CD8-positive, alpha-beta memory T cell (primary cell): ENCODE measurements at places on chromosomes 11 and 22. TPM values are rescaled to one million over a fixed set of nuclear protein-coding genes. Genes with fewer than 3 reads are reported as not detected.
A peak's percentile ranks its signal among the peaks of the same experiment; 100 is the strongest.

DNA sequence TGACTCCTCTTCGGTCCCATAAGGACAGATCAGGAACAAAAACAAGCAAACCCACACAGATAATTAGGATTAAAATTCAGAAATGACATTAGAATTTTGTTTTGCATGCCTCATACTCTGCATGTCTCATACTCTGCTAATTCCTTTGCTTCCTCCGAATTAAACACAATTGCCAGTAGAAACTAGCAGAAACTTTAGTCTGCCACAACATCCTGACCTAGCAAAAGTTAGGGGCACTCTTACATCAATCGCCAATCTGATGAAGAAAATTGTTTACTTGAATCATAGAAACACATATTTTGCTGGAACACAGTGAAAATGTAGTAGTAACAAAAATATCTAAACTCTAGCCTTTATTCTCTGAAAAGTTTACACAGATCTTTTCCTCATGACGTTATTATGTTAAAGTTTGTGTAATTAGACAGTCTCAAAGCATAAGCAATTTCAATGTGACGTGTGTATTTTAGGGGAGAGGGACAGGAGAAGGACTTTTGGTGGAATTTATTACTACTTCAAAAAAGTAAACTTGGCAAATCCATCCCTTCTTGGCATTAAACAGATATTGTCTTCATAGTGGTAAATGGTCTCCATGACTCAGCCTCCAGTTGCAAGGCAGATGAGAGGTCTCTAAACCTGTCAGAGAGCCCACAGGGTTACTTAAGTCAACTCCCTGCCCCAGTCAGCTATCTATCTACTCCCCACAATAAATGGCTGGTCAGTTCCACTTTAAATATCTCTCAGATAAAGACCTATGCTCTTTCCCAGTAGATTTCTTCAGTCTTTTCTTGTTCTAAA is 249.8 kb upstream of the UBASH3B start:
- DNase-seq: no peak

DNA sequence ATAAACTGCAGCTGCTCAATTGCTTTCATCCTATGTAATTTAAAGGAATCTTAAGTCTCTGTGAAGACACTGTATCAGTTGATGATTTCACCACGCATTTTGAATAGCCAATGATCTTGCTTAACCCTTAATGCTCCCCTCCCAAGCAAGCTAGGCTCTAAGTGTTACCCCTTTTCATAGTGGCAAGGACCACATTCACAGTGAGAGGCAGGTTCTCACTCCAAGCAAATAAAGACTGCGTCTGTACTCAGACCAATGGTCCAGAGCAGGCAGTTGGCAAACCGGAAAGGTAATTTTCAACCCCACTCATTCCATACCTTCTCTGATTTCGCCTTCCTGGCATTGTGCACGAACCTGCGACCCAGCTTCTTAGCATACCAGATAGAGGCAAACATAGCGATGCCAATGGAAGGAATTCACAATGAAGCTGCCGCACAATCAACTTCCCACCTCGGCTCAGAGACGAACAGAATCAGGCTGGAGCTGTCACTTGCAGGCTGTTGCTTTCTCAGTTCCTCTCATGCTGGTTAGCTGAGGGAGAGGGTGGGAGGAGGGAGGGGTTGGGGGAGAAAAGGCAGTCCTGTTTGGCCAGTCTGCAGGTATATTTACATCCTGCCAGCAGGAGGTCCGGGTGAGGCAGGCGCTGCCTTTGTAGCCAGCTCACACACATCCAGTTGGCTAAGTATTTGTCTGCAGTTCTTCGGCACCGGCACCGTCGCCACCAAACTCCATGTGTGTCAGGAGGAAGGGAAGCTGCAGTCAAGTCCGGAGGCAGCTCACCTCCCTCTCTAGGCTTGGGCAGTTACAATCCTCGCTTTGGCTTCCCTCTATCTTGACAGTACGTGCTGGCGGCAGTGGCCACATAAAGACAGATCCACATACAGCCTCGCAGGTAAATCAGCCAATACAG is 1151.2 kb upstream of the CCDC90B start:
- no peak for DNase-seq

- no peak for DNase-seq
Observed at GRCh38 chr11:108606495-108607160, 13.1 kb upstream of the EXPH5 start.

- no peak for DNase-seq
Observed at GRCh38 chr22:44063462-44064371, 39.6 kb downstream of the PARVB start.

DNA sequence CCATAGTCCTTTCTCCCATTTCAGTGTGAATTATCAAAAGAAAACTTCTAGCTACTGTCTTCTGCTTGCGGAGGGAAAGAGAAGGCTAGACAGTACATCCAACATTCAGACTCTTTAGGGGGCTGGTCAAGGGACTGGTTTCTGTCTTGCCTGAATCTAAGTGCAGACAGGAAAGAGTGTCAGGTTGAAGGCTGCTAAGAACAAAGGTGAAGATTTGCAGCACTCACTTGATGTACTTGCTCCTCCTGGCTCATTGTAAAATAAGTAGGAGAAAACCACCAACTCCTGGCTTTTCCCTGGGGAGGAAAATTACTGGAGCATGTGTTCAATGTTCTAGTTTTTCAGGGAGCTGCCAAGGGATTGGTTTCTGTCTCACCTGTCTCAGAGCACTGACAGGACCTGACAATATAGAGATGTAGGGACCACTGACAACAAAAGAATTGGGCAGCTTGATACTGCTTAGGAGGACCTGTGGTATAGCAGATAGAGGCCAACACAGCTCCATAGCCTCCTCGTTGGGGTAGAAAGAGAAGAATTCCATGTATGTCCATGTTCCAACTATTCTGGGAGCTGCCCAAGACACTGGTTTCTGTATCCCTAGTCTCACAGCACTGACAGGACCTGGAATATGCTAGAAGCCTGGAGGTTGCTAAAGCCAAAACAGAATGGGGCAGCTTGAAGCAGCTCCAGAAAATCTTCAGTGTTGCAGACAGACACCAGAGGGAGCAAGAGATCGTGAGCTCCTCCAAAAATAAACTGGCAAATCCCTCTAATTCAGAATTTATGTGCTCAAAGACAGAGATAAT is 39.7 kb upstream of the MMP12 start:
- no peak for DNase-seq

DNA sequence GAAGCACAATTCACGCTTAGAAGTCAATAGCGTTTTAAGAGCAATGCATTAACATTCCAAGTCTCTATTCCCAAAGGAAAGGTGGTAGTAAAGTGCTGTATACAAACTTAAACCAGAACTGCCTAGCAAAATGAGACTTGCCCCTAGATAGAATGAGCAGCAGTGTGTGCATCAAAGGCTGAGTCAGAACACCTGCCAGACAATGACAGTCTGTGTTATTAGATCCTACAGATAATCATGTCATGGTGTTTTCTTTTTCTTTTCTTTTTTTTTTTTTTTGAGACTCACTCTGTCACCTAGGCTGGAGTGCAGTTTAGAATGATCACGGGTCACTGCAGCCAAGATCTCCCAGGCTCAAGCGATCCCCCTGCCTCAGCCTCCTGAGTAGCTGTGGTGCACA is 1.6 kb downstream of the RTCB start:
- no peak for DNase-seq

DNA sequence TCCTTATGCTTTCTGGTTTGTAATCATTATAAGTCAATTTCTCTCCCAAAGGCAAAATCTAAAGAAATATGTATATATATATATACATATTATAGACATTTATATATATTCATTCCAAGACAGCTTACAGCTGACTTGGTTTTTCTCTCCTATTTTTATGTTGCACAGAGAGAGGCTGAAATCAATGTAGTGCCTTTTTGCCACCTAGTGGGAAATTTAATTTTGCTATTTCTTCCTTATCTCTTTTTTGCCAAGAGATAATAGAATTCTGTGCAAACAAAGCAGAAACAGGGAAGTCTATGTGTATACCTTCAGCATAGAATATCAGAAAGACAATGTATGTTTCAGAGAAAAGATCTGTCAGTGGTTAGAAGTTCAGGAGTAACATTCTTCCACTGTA is 186.0 kb upstream of the ANO5 start:
- DNase-seq: no peak

DNA sequence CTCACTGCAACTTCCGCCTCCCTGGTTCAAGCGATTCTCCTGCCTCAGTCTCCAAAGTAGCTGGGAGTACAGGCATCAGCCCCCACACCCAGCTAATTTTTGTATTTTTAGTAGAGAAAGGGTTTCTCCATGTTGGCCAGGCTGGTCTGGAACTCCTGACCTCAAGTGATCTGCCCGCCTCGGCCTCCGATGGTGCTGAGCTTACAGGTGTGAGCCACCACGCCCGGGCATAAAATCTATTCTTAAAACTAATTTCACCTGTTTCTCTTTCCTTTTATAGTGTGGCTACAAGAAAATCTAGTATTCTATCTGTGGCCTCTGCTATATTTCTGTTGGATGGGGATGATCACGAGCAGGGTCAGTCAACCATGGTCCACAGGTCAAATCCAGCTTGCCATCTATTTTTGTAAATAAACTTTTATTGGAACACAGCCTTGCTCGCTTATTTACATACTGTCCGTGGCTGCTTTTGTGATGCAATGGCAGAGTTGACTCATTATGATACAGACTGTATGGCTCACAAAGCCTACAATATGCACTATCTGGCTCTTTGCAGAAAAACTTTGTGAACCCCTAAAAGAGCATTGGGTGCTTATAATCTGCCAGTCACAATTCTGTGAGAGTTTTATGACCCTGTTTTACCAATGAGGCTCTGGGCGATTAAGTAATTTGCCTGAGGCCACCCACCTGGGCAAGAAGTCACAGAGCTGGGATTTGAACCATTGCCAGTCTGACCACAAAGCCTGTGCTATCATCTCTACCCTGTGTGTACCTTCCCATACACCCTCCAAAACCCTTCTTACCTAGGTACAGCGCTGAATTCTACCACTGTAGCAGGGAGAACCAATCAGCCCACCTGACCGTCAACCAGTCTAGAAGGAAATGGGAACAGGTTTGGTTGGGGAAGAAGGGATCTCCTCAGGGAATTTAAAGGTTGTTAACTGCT is 28.3 kb downstream of the SLC1A2 start:
- no peak for DNase-seq

- no peak for DNase-seq
Observed at GRCh38 chr11:12768726-12769673, 94.8 kb downstream of the TEAD1 start.

- DNase-seq: no peak
Observed at GRCh38 chr22:50524676-50525103, 708 bp downstream of the SCO2 start.

- DNase-seq: no peak
Observed at GRCh38 chr11:76634886-76635285, 35.7 kb downstream of the LRRC32 start.

GRCh38 chr11:11038352-11038751 is 180.5 kb upstream of the ZBED5 start:
- no peak for DNase-seq

GRCh38 chr11:108895579-108896480 is 231.0 kb downstream of the DDX10 start:
- DNase-seq: no peak

GRCh38 chr11:85483861-85484260 is 143.3 kb downstream of the DLG2 start:
- no peak for DNase-seq

DNA sequence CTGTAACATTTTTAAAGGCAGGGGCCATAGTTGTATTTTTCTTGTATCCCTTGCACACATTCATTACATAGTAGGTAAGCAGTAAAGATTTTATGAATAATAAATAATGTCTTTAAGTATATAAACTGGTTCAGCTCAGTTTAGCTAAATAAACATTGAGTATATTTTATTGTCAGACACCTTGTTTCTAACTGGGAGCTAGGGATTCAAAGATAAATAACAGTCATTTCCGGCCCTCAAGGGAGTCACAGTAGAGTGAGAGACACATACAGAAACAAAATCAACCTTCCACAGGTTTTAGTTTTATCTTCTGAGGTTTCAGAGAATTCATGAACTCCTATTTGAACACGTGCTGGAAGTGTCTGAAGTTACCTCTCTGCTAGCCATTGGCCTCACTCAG is 760.2 kb downstream of the DLG2 start:
- DNase-seq: no peak

- peak; percentile 72 for DNase-seq
Observed at GRCh38 chr11:122853971-122854446, 15.7 kb downstream of the CRTAM start.

DNA sequence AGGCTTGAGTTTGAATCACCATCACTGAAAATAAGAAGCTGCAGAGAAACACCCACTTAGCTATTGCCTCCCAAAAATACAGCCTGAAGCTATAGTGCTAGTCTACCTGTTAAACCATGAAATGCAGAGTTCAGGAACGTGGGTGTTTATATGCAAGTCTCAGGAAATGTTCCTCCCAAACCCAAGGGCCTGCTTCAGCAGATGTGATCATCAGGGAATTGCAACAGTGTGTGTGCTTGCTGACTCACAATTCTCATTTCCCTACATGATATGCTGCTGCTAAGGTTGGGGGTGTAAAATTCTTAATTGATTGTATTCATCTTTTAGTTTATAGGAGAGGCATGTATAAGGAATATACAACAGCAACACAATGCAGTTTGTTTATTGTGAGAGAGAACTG is 49.6 kb downstream of the NUP98 start:
- DNase-seq: no peak

DNA sequence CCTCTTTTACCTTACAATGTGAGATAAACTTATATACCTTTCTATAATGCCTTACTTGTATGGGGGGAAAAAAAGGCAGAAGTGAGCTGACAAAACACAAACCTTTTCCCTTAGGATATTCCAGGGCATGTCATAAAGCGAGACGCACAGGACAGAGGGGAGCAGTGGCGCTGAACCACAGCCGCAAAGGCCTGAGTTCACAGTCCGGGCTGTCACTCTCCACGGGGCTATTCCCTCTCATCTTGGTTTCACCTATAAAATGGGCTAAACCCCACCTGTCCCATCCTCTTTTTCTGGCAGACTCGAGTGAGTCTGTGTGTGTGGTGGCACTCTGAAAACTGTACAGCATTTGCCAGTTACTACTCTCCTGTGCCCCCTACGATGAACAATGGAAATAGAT is 14.4 kb upstream of the FXYD2 start:
- DNase-seq: no peak

GRCh38 chr22:32202539-32203180 is 2.2 kb downstream of the RFPL2 start:
- no peak for DNase-seq

- DNase-seq: no peak
Observed at GRCh38 chr22:46062971-46063631, 86.1 kb upstream of the WNT7B start.

Gene PLAAT2
- not detected for polyA plus RNA-seq

Gene WT1
- not detected for polyA plus RNA-seq

Gene PRG2
- not detected for polyA plus RNA-seq

Gene STX3
- 6.8 TPM for polyA plus RNA-seq

Gene GPR137
- polyA plus RNA-seq: 9.1 TPM

Gene GVQW3
- 1.0 TPM for polyA plus RNA-seq

Gene ZFTA
- polyA plus RNA-seq: 0.37 TPM

Gene DEUP1
- not detected for polyA plus RNA-seq

Gene SPINDOC
- polyA plus RNA-seq: 1.4 TPM

Gene SSTR3
- 0.59 TPM for polyA plus RNA-seq

Gene KCNJ11
- 0.09 TPM for polyA plus RNA-seq

Gene SSRP1
- 44.5 TPM for polyA plus RNA-seq
